ENCODE measurements at places on chromosomes 1 and 21.
A peak's percentile ranks its signal among the peaks of the same experiment; 100 is the strongest.

- no peak for DNase-seq
Measured at GRCh38 chr1:168053681-168054080, 83.0 kb downstream of the GPR161 start.

DNA sequence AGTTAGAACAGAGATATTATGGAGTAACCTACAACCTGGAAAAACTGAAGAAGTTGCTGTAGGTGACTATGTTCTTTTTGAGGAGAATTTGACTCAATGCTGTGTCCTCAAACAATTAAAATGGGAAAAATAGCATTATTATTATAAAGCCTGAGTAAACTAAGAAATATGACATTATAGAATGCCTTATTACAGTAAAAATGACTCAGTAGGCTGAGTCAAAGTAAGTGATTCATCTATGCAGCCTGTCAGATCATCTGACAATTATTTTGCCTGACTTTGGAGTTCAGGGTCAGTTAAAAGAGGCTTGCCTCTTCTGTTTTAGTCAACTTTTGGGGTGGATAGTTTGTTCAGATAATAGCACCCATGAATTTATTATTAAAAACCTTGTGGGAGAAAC is 150.8 kb upstream of the PTGFR start:
- no peak for DNase-seq

- DNase-seq, result peak; percentile 3
Measured at GRCh38 chr1:176949033-176949662, 215.4 kb downstream of the ASTN1 start.

DNA sequence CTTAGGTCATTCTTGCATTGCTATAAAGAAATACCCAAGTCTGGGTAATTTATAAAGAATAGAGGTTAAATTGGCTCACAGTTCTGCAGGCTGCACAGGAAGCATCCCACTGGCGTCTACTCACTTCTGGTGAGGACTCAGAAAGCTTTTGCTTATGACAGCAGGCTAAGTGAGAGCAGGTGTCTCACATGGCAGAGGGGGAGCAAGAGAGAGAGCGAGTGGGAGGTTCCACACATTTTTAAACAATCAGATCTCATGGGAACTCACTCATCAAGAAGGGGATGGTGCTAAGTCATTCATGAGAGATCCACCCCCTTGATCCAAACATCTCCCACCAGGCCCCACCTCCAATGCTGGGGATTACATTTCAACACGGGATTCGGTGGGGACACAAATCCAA is 13.6 kb upstream of the RGS4 start:
- DNase-seq, result no peak

DNA sequence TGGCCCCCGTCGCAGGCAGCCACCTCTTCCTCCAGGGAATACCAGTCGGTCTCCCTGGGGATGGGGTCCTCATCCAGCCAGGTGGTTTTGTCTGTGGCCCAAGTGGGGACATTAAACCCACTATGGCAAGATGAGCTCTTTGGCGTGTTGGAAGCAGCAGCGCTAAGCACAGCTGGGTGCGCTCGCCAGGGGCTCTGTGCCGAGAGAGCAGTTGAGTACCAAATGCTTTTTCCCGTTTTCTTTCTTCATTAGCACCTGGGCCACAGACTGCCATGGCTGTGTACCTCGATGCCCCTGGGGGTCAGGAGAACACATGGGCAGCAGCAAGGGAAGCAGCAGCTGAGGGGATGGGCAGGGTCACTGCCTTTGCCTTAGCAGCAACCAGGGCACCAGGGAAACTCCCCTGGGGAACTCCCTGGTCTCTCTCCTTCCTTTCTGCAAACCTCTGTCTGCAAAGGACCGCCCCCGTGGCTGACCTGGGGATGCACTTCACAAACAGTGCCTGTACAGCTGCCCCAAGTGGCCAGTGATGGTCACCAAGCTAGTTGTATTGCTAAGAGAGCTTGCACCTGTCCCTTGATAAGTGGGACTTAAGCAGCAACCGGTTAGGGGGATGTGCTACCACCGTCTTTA is 31.1 kb downstream of the EDARADD start:
- DNase-seq, result peak; percentile 14

GRCh38 chr1:162993846-162994245 is 75.3 kb upstream of the RGS4 start:
- no peak for DNase-seq

- no peak for DNase-seq
Measured at GRCh38 chr1:154222918-154223317, 2.2 kb downstream of the UBAP2L start.

DNA sequence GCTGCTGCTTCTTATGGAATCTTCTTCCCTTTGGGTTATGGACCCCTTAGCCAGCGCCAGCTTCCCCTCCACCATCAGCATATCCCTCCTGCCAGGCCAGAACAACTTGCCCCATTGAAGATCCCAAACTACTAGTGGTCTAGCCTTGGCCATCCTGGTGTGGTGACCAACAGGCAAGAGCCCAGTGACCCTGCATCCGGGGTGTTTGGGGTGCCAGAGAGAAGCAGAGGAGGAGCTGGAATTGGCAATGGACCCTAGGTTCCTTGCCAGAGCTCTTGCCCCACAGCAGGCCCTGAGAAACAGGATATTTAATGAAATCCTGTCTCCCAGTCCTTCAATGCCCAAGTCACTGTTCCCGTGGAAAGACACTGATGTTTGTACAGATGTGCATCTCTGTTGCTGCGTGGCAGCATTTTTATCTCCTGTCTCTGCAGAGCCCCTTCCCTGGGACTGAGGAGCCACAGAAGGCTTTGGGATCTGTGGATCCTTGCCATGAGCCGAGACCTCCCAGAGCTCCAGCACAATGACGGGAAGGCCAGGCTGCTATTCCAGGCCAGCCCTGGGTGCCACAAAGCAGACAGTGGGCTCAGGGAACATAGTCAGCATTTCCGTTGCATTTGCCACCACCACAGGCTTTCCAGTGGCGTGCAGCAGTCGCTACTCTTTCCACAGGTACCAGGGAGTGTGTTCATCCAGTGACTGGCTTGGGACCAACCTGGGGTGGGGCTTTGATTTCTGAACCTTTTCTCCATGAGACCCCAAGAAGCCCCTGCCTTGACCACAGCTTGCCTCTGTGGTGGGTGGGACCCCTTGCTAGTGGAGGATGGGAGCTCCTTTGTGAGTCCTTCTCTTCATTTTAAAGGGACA is 21.6 kb downstream of the NAV1 start:
- DNase-seq, result no peak

GRCh38 chr1:24923485-24924113 is 6.5 kb downstream of the RUNX3 start:
- DNase-seq, result no peak

- no peak for DNase-seq
Measured at GRCh38 chr1:240999826-241000225, 357.2 kb downstream of the RGS7 start.

DNA sequence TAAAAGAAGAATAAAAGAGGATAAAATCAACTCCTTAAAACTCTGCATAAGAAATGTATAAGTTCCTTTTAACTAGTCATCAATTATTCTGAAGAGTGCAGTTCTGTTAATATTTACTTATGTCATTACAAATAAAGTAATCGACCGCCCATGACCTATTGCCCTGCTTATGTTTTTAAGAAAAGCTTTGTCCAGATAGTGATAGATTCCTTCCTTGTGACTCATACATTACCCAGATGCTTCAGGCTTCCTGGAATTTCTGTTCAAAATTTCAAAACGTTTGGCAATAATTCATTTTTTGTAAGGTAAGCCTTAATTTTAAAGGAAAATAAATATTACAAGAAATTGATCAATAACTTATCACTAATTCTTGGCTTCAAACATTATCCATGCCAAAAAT is 918.2 kb upstream of the ADGRL2 start:
- no peak for DNase-seq

GRCh38 chr1:71737768-71738167 is 544.6 kb downstream of the NEGR1 start:
- DNase-seq, result no peak

- DNase-seq, result no peak
Measured at GRCh38 chr1:216238844-216239243, 184.4 kb downstream of the USH2A start.

- no peak for DNase-seq
Measured at GRCh38 chr1:167528057-167528728, 9.9 kb upstream of the CD247 start.

DNA sequence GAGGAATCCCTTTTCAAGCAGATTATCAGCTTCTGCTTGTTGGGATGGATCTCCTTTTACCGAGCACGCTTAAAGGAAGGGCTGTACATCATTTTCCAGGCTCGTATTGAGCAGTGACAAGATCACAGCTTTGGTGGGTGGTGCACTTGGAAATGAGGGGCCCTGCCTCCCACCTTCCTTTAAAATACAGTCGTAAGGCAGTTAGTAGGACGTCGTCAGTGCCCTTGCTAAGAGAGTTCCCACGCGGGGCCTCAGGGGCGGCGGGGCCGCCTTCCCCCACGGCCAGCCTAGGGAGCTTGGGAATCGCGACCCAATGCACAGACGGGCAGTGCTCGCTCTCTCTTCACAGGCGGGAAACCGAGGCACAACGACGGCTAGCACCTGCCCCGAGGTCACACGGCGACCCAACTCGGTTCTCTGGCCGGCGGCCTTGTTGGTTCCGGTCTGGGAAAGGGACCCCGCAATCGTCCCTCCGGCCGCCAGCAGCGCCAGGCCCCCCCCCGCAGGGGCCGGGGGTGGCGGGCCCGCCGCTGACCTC is 58.6 kb downstream of the H3-3A start:
- DNase-seq, result no peak

GRCh38 chr1:169395955-169396354 is 28.0 kb downstream of the BLZF1 start:
- no peak for DNase-seq

DNA sequence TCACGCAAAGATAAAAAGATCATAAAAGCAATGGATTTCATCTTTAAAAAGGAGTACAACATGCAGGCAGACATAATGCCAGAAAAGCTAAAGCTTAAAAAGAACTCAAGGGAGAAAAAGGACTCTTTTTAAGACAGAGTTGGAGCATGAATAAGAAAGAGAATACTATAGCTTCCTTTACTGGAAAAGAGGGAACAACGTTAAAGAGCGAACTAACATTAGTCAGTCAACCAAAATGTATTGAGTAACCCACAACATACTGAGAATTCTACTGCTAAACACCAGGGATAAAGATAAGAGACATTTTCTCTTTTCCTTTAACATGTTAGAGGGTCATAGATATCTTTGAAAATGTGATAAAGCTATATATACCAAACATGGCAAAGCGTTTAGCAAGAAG is 182.0 kb downstream of the DUSP10 start:
- no peak for DNase-seq

GRCh38 chr1:51867479-51868232 is 10.9 kb downstream of the NRDC start:
- DNase-seq, result no peak

DNA sequence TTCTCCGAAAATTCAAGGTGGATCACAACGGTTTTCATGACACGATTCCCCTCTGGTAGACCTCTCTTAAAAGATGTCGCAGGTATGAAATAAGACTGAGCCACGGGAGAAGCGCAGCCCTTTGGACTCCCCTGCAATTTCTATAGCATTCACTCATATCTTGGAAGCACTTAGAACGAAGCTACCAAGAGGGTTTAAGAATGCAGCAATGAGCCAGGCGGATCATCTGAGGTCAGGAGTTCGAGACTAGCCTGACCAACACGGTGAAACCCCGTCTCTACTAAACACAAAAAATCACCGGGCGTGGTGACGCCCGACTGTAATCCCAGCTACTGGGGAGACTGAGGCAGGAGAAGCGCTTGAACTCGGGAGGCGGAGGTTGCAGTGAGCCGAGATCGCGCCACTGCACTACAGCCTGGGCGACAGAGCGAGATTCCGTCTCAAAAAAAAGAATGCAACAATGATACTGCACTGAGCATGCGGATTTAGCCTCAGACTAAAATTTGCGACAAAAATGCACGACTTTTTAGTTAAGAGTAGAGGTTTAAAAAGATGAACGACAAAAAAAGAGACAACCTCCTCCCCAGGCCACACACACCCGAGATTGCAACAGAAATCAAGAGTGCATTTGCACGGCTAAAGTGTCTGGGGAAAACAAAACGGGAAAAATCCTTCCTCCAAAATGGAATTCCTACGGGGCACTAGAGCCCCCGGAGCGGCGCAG is 743 bp downstream of the TOMM20 start:
- DNase-seq, result no peak
